Adipocyte (in vitro differentiated cells): ENCODE measurements at places on chromosomes 13 and 19.

DNA sequence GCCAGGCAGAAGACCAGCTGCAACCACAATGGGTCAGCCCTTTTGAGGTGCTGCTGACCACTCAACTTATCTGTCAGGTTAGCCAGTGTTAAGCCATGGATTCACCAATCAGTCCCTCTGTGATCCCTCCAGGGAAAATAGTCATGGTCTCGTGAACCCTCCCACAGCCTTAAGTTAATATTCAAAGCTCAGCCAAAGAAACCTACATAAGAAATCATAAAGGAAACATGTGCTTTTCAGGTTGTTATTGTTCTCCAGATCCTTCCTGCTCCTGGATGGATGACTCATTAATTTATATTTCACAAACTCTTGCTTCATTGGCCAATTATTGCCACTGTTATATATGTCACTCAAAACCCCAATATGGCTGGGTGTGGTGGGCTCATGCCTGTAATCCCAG, 161.9 kb downstream of the B3GLCT start:
- DNase-seq: no peak

GRCh38 chr13:62906896-62907295, 1491.2 kb upstream of the PCDH20 start:
- no peak for DNase-seq

DNA sequence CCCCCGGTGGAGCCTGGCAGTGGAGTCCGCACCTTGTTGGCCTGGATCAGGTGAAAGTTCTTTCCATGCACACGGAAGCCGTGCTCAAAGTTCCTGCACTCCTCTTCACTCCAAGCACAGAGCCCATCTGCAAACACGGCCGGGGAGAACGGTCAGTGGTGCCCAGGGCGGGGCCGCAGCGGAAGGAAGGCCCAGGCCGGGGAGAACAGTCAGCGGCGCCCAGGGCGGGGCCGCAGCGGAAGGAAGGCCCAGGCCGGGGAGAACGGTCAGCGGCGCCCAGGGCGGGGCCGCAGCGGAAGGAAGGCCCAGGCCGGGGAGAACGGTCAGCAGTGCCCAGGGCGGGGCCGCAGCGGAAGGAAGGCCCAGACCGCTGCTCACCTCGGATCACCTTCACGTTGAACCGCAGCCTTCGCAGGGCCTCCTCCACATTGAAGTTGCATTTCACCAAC, 20.6 kb upstream of the PLPP2 start:
- no peak for DNase-seq

- DNase-seq: no peak
Measured at GRCh38 chr13:71663431-71663830, 203.6 kb downstream of the DACH1 start.

- no peak for DNase-seq
Measured at GRCh38 chr19:48111280-48111679, 663 bp upstream of the PLA2G4C start.

- peak; percentile 28 for DNase-seq
Measured at GRCh38 chr19:51686171-51686570, 7.0 kb upstream of the SPACA6 start.

- DNase-seq: no peak
Measured at GRCh38 chr13:99388334-99388923, 81.2 kb upstream of the GPR183 start.

GRCh38 chr13:113357529-113357928, 6.4 kb downstream of the GRTP1 start:
- DNase-seq: peak; percentile 35

DNA sequence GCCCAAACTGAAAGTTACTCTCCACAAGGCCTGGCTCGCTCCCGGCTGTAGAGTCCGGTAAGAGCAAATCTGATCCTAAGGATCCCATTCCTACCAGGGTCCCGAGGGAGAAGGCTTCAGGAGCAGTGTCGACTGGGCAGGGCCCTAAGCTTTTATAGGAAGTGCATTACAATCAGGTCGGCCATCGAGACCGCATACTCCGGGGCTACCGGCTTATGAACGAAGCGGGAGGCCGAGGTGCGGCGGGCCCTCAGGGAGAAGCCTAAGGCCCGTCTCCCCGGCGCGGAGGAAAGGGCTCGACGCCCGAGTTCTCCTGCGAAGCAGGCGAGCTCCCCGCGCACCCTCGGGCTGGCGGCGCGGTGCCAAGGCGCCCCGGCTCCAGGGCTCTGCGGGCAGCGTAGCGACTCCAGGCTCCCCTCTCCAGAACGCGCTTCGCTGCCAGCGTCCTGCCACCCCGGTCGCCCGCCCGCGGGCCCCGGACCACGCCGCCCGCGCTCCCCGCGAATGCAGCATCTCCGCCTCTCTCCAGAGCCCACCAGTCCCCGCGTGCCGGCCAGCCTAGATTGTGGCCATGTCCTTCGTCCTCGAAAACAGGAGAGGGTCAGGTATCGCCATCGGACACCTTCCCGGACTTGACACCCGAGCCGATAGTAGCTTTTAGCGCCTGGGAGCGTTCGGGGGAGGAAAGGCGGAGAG, 1.4 kb downstream of the EFNB2 start:
- peak; percentile 83 for DNase-seq

DNA sequence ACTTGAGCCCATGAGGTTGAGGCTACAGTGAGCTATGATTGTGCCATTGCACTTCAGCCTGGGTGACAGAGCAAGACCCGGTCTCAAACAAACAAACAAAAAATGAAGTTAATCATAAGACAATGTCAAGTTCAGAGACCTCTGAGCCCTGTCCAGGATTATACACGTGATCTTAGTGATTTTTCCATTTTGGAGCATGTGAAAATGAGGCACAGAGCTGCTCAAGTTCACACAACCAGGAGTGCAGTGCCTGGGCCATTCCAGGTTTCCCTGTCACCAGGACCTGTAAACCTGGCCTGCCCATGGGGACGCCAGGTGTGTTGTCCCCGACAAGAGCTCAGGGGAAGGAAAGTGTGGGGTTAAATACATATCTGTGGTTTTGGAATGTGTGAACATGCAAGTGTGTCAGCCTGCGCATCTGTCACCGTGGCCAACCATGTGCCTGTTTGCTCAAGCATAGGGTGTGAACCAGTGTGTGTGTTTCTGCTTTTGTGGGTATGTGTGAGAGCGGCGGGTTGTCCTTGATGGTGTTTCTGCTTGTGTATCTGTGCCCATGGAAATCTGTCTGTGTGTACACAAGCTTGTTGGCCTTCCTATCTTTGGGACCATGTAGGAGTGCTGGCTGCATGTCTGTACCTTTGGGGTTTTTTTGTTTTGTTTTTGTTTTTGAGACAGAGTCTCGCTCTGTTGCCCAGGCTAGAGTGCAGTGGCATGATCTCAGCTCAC, 1.5 kb upstream of the FXYD1 start:
- DNase-seq: no peak

- no peak for DNase-seq
Measured at GRCh38 chr13:58584610-58585009, 953.1 kb downstream of the PCDH17 start.
